CD4-positive, alpha-beta T cell treated with Interleukin-4 for 4 hours (primary cell): ENCODE measurements at places on chromosomes 4 and X.
A peak's percentile ranks its signal among the peaks of the same experiment; 100 is the strongest.

- DNase-seq: no peak
Observed at GRCh38 chr4:123350191-123350544, 46.4 kb upstream of the SPRY1 start.

DNA sequence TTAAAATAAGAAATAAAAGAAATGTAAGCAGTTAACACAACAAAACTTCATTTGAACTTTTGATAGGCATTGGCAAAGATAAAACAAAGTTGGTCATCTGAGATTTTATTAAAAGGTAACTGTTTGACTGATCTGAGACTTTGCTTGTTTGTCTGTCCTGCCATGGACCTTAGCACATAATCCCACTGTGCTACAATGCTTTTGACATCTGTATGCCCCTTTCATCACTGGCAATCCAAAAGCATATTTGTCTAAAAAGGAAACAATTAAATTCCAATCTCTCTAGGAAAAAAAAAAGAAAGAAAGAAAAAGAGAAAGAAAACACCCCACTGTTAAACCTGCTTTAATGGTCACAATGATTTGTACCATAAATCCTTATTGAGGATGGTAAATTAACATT lies 231.0 kb downstream of the DACH2 start:
- no peak for DNase-seq

DNA sequence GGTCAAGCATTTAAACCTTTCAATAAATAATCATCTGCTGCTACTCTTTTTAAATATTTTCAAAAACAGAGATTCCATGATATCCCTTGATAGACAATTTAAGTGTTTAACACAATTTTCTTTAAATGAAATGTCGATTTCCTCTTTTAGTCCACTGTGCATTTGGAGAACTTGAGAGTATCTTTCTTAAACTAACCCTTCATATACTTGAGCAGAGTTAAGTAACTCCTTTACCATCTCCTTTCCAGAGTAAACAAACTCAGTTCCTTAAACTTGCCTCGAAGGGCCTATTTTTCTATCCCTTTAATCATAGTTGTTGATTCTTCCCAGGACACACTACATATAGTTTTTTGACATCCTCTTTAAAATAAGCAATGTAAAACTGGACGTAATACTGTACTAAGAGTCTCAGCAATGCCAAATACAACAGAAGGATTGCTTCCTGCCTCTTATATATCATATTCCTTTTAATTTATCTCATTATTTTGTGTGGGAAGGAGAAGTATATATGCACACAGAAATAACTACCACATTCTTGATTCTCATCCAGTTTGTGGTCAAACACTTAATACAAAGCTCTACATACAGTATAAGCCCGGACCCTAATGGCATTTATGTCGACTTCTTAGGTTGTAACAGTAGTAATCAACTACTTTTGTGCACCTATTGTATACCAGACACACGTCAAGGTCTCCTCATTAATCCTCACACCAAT lies 22.8 kb downstream of the RAB28 start:
- DNase-seq: no peak

DNA sequence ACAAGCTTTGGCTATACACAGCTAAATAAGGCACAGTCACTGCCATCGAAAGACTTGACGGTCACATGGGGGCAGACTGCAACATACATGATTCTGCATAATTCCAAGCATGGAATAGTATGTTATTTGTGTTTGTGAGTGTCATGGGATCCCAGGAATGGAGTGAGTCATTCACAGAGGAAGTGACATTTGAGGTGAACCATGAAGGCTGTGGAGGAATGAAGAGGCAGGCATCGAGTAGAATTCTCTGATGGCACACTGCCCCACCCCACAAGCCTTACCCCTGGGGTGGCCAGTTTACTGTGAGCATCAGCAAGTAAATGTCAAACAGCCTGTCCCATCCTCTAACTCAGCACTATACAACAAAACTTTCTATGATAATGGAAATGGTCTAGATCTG lies 619.7 kb downstream of the MID1IP1 start:
- DNase-seq: no peak

DNA sequence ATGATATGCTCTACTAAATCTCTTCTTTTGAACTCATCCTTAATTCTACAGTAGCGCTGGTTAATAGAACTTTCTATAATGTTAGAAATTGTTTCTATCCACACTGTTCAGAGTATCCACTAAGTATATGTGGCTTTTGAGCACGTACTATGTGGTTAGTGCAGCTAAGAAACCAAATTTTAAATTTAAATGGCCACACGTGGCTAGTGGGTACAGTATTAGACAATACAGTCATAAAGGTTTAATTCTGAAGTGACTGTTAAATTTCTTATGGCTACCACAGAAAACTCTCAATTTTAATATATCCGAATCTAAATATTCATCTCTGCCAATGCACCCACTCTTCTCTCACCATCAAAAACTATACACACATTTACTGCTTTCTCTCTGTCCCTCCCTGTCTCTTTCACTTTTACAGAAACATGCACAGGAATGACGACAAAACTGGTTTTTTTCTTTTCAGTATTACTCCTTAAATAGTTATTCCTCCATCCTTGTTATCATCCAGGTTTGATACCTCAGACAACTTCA lies 583.9 kb downstream of the KCTD8 start:
- no peak for DNase-seq

GRCh38 chr4:48184882-48185281 lies 50.8 kb upstream of the TXK start:
- DNase-seq: no peak

- no peak for DNase-seq
Observed at GRCh38 chr4:4861390-4862018, 2.0 kb downstream of the MSX1 start.

GRCh38 chr4:2168469-2169319 lies 73.2 kb downstream of the HAUS3 start:
- DNase-seq: no peak

GRCh38 chr4:47413521-47413920 lies 50.0 kb downstream of the COMMD8 start:
- no peak for DNase-seq

DNA sequence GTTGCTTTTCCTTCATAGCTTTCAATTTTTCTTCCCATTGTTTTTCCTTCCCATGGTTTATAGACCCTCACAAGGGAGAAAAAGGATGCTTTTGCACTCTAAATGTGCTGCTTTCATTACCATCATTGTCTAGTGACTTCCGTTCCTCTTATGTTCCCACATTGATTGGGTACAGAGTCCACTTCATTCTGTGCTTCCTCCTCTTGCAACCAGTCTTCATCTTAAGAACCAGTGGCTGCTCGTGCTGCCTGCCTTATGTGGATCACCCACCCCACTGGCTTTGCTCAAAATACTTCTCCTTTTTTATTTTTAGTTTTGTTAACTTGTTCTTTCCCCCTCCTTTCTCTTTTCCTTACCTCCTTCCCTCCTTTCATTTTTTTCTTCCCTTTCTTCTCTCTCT lies 76.5 kb upstream of the BOD1L1 start:
- no peak for DNase-seq

GRCh38 chr4:176435901-176436292 lies 116.1 kb downstream of the SPCS3 start:
- DNase-seq: no peak

DNA sequence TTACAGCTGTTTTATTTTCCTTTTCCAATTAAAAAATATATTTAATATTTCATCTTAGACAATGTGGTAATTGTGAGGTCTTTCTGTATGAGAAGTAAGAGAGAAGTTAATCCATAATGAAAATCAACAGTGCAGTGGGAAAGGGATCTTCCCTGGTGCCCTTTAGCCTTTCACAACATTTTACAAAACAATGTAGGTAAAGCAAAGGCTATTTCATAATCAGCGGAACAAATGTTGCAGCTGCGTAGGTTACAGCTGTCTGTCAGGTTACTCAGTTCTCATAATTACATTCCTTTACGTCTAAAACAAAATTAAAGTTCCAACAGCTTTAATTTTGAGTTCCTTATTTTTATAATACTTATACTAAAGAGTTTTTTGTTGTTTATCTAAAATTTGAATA lies 22.8 kb upstream of the VCX3A start:
- DNase-seq: no peak

GRCh38 chrX:111830571-111830970 lies 45.4 kb upstream of the TRPC5OS start:
- DNase-seq: no peak

DNA sequence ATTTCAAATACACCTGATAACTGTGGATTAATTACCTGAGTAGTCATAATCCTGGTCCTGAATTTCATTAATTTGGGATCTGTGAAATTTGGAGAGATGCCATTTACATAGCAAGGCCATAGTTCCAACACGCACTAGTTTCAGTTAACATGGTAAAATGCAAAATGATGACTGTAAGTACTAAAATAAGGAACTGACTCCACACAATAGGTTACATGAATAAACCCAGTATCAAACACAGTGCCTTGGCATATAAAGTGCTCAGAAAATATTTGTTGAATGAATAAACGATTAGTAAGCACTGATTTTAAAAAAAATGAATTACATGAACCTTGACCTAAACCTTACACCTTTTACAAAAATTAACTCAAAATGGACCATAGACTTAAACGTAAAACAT lies 9.0 kb downstream of the FBXO8 start:
- no peak for DNase-seq

DNA sequence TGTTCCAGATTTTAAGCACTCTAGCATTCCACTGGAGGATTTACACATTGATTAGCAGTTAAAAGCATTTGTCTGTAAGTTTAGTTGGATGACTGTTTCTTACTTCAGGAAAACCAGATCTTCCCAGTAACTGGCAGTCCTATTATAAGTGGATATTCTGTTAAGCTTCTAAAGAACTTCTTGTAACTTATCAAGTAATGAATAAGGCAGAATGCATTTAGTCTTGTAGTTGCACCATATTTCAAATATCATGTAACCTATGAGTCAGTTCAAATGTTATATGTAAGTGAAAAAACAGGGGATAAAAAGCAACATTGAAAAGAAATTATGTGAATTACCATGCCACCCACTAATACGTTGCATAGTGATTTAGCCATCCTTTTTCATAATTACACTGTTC lies 30.2 kb upstream of the TENM3 start:
- DNase-seq: no peak

- DNase-seq: peak; percentile 60
Observed at GRCh38 chrX:102652031-102652688, 877 bp downstream of the GPRASP1 start.

DNA sequence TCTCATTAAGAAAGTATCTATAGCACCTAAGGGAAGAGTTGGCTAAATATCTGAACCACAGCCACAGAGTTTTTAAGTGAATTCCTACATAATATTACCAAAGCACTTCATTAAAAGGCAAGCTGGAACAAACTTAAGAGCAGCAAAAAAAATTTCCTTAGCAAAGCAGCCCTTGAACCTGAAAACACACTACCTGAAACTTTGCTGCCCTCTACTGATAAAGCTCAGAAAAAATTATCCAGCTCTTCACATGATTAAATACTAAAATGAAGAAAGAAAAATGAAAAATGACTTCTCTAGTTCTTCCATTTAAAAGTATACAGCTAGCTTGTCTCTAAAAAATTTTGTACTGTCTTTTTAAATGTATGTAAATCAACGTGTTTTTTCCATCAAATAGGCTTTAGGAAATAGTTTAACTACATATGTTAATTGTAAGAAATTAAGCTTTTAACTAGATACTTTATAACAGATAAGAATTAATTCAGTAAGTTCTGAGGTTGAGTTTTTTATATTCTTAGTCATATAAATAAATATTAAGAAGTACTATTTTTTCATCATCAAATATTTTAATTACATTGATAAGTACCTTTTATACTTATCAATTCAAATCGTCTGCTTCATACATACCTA lies 156.1 kb downstream of the STPG2 start:
- peak; percentile 8 for DNase-seq

DNA sequence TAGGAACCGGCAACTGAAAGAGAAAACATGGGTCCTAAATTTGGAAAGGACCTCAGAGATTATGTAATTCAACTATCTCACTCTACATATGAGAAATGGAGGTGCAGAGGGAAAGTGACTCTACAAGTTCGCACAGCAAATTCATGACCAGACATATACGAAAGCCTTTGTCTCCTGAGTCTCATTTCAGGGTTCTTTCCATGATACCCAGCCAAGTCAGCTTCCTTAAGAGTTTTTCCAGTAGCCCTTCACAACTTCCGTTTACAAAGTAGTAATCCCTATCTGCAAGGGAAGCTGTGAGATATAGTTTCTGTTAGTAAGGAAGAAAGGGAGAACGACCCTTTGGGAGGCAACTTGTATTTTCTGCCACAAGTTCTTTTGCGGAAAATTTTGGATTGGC lies 110.6 kb downstream of the TEX13A start:
- DNase-seq: no peak

GRCh38 chrX:138519296-138519695 lies 192.2 kb downstream of the FGF13 start:
- no peak for DNase-seq

- no peak for DNase-seq
Observed at GRCh38 chrX:106726485-106727437, at the start of gene RNF128. Gene RNF128, plus strand, starts transcription at chrX:106726701. Its CDS starts 213 bp downstream, at chrX:106726914.

- peak; percentile 35 for DNase-seq
Observed at GRCh38 chrX:150569155-150569477, 695 bp downstream of the MTM1 start.

DNA sequence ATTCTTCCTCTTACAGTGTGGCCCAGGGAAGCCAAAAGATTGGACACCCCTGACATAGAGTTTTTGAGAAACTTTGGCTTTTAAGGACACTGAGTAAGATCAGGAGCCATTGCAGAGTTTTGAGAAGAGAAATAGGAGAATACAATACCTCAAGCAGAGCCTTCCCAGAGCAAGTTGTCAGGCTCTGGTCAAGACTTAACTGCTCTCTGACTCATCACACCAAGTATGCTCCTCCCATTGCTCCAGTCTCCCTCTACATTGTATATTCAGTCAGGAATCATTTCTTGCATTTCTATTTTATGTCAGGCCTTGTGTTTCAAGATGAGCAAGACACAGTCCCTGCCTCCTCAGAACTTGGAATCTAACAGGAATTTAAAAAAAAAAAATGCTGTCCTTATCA lies 176.4 kb upstream of the FMR1 start:
- no peak for DNase-seq

- peak; percentile 52 for DNase-seq
Observed at GRCh38 chr4:36325499-36325898, 44.1 kb downstream of the DTHD1 start.

DNA sequence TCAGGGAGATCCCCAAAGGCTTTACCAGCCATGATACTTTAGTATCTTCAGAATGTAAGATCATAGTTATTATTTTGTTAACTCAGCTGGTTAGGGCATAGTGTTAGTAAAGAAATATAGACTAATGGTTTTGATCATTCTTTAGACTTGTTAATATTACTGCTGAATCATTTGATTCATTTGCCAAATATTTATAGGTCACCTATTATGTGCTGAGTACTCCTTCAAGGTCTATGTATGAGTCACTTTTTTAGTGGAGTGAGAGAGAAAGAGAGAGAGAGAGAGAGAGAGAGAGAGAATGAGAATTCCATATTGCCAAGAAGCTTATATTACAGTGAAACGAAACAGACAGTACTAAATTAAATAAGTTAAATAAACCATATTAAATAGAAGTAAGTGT lies 110.3 kb downstream of the UBE2NL start:
- DNase-seq: no peak

- DNase-seq: peak; percentile 37
Observed at GRCh38 chrX:16484338-16484737, 165.6 kb upstream of the S100G start.
